ENCODE measurements at places on chromosomes 2 and 18.

GRCh38 chr18:63293935-63294334 is 25.6 kb downstream of the BCL2 start:
- no peak for DNase-seq

DNA sequence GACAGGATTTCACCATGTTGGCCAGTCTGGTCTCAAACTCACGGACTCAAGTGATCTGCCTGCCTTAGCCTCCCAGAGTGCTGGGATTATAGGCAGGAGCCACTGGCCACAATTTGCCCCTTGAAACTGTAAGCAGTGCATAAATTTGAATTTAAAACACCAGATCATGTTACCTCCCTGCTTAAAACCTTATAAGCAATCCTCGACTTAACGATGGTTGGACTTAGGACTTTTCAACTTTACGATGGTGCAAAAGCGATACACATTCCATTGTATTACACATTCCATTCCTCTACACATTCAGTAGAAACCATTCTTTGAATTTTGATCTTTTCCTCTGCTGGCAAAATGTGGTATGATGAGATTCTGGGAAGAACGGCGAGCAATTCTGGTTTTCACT is 23.2 kb upstream of the EFR3B start:
- DNase-seq: no peak

DNA sequence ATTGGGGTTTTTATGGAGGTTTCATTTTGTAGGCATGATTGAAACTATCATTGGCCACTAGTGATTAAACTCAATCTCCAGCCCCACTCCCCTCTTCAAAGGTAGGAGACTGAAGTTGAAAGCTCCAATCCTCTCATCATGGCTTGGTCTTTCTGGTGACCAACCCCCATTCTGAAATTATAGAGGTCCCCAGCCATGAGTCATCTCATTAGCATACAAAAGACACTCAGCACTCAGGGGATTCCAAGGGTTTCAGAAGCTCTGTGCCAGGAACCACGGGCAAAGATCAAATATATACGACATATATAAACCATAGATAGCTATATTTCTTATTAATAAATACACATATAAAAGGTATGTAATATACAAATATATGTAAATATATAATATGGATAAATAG is 256.0 kb upstream of the POU3F3 start:
- DNase-seq: no peak

DNA sequence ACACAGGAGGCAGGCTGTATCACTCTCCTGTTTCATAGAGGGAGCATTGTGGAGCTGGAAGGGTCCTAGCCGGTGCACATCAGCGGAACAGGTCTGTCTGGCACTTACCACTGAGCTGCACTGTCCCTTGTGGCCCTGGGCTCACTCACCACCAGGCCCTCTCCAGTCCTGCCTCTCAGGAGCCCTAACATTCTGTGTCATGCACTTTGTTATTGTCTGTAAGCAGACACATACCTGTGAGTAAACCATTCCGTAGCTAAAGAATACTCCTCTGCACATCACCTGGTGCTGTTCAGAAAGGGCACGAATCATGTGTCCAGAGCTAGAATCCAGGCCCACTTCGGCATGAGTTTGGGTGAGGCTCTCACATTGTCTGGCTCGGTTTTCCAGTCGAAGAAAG is 93.6 kb downstream of the CRIM1 start:
- DNase-seq: no peak

GRCh38 chr2:207148020-207148419 is 17.7 kb downstream of the KLF7 start:
- DNase-seq: no peak

DNA sequence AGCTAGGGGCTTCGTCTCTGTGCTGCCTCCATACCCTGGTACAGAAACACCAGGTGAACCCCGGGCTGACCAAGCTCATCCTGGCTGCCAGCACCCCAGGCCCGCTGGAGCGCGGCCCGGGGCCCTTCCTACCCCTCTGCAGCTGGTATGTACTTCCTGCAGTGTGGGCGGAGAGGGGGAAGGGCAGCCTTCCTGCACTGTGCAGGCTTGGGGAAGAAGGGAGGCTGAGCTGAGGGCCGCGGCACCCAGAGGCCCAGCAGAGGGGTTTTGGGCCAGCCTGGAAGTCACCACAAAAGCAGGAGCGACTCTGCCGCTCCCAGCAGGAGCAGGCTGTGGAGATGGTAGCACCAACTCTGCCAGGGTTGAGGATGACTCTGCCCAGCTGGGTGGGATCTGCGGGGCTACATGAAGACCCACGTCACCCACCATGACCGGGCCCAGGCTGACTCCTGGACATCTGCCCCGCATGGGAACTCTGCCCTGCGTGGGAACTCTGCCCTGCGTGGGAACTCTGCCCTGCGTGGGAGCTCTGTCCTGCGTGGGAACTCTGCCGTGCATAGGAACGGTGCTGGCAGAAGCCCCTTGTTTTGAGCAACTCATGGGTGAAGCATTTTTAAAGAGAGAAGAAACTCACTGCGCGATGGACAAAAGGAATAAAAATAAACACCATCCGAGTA is 273.3 kb downstream of the NDUFA10 start:
- no peak for DNase-seq

GRCh38 chr2:88582030-88582429 is 45.2 kb downstream of the EIF2AK3 start:
- DNase-seq: no peak

Measured in coronary artery (tissue), 2 donors.